ENCODE measurements at places on chromosomes 6 and 20. TPM values are rescaled to one million over a fixed set of nuclear protein-coding genes. Genes with fewer than 3 reads are reported as not detected.

- DNase-seq = no peak
These were observed 249 bp downstream of the SAMD10 start for GRCh38 chr20:63979229-63979556.

- DNase-seq = no peak
These were observed 71.0 kb downstream of the SSR1 start for GRCh38 chr6:7241709-7242645.

DNA sequence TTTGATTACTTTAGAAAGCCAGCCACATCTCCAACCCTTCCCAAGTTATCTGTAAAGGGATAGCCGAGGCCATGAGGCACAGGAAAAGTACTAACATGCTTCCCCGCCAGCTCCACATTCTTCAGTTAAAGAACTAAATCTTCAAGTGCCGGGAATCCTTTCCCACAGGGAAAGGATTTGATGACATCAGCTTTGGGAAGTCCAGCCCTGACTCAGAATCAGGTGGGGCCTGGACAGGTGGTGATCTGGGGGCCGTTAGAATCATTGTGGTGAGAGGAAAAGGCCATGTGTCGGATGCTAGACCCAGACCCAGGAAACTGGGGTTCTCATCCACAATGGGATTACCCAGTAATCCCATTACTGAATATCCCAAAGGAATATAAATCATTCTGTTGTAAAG lies 580.0 kb downstream of the QKI start:
- DNase-seq = no peak

The CAPN11 gene
- total RNA-seq = not detected

GRCh38 chr6:138673346-138674014 lies 100.1 kb upstream of the CCDC28A start:
- DNase-seq = peak; percentile 60

GRCh38 chr6:35448191-35448590 lies 3.9 kb upstream of the FANCE start:
- no peak for DNase-seq

The ULBP2 gene
- 3.6 TPM for total RNA-seq

The CALHM4 gene
- 2.4 TPM for total RNA-seq

The TTK gene
- total RNA-seq = 7.0 TPM
